ENCODE measurements at places on chromosomes 16 and 17.

DNA sequence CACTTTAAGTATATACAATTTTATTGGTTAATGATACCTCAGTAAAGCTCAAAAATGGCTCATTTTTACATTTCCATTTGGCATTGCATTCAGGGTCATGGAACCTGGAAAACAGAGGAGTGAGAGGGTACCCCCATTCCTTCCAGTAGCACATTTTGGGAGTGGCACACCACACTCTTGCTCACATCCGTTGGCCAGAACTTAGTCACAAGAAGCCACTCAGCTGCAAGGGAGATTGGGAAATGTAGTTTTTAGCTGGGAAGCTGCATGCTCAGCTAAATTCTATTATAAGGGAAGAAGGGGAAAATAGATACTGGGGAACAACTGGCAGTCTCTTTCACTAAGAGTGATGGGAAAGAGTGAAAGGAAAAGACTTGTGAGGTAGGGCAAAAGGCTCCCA, 102.5 kb upstream of the TMEM97 start:
- no peak for DNase-seq

DNA sequence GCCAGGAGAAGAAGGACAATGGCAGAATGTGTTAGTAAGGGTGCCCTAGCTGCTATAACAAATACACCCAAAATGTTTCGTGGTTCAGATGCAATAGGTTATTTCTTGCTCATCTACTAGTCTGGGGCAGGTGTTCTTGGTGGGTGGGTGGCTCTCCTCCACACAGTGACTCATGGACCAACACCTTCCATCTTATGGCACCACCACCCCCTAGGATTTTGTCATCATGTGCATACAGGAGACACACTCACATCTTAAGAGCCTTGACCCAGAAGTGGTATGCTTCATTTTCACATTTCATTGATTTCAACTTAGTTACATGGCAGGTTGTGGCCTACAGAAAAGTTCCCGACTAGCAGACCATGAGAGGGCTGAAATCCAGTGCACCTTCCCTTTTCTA, 114.7 kb downstream of the AMFR start:
- no peak for DNase-seq

GRCh38 chr16:19458722-19459379, 41.2 kb downstream of the TMC5 start:
- DNase-seq, result no peak

DNA sequence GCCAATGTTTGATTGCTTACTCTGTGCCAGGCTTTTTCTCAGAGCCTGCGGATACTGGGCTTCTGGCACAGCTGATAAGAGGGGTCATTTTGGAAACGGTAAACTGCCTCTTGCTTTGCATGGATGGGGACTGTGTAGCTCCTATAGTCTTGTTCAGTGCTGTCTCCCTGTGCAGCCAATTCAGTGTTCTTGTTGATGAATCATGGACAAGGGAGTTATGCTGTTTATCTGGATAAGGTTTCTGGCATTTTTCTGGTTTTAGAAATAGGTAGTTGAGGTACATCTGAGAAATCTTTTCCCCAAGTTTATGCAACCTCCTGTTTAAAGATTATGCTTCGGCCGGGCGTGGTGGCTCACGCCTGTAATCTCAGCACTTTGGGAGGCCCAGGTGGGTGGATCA, 16.7 kb upstream of the TANGO6 start:
- DNase-seq, result no peak

DNA sequence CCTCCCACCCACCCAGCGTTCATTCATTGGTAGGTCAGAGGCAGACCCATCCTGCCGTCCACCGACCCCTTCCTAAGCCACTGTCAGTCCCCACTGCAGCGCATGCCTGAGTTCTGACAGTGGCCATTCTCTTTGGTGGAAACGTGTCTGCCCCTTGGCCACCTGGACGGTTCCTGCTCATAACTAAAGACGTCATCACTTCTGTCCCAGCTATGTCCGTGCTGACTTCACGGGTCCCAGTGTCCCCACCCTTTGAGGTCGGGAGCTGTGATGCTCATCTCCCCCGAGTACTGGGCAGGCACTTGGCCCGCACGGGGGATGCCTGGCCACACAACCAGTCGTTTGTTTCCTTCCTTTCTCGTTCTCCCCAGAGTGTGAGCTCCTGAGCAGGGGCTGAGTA, 267.1 kb downstream of the C16orf95 start:
- no peak for DNase-seq

DNA sequence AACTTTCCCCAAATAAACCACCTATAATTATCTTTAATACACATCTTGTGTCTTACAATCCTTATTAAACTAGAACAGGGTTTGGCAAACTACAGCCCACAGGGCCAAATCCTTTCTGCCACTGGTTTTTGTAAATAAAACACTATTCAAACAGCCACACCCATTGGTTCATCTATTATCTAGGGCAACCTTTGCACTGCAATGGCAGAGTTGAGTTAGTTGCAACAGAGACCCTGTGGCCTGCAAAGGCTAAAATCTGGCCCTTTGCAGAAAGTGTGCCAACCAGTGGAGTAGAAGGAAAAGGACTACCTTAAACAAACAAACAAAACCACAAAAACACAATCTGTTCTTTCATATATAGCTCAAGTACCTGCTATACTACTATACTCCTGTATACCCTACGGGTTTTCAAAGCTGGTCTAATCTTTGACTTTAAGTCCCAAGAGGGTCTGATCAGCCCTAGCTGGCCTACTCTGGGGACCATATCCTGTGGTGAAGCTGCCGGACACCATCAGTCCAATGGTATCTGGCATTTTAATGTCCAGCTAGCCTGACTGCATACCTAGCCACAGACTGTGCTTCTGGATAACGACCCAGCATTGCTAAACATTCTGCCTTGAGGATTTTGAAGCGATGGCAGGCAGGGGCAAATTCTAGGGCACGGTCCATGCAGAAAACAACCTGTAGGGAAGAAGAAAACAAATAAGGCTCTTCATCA, 23.3 kb downstream of the CNP start:
- DNase-seq, result no peak

DNA sequence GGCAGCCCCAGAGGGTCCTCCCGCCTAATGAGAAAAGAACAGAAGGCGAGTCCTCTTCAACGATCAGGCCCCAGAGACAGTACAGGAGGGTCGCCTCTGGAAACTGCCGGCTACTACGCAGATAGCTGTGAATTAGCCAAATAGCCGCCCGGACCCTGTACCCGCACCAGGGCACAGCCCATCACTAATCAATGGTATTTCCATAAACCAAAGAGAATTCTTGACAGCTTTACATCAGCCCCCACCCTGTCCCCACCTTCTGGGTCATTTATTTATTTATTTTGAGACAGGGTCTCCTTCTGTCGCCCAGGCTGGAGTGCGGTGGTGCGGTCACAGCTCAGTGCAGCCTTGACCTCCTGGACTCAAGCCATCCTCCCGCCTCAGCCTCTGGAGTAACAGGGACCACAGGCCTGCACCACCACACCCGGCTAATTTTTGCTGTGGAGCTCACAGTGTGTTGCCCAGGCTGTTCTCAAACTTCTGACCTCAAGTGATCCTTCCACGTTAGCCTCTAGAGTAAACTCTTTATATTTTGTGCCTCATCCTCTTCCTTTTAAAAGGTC, 805 bp upstream of the CLCN7 start:
- DNase-seq, result no peak

GRCh38 chr16:88747588-88748301, 37.3 kb downstream of the PIEZO1 start:
- peak; percentile 30 for DNase-seq

DNA sequence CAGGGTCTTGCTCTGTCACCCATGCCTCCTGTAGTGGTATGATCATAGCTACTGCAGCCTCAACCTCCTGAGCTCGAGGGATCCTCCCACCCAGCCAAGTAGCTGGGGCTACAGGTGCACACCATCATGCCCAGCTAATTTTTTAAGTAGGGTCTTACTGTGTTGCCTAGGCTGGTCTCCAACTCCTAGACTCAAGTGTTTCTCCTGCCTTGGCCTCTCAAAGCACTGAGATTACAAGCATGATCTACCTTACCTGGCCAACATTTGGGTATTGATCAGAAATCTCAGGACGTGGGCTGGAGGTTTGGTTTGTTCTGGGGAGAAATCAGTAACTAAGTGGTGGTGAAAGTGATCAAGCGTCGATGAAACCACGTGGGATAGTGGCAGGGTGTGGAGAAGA, 4.1 kb downstream of the CHD9 start:
- no peak for DNase-seq

- DNase-seq, result no peak
Observed at GRCh38 chr16:50315346-50315997, 49.1 kb downstream of the ADCY7 start.

DNA sequence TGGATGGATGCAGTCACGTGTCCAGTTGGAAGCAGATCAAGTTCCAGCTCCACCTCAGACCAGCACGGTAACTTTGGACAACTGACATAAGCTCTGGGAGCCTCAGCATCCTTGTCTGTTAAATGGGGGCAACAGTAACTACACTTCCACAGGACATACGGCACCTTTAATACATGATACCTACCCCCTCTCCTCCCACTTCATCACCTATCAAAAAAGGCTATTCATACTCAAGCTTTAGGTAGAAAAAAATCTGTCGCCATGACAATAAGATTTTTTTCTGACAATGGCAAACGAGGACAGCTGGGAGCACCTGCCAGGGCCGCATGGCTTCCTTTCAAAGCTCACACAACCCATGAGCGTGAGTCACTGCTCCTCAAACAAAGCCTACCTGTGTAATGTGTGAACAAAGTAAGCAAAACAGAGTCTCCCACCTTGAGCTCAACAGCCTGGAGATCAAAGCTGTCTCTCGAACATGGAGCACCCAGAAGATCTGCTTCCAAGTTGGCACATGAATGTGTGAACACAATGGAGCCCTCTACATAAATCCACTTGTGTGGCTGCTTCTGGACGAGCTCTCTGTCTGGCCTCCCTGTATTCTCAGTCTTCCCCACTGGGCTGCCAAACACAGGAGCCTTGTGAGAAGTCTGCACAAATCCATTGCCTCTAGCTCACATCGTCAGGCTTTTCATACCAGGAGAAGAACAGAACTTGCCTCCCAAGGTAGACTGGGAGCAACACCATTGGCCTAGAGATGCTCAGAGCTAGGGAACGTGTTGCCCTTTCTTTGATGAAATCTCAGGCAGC, 459.7 kb downstream of the SOX9 start:
- no peak for DNase-seq

DNA sequence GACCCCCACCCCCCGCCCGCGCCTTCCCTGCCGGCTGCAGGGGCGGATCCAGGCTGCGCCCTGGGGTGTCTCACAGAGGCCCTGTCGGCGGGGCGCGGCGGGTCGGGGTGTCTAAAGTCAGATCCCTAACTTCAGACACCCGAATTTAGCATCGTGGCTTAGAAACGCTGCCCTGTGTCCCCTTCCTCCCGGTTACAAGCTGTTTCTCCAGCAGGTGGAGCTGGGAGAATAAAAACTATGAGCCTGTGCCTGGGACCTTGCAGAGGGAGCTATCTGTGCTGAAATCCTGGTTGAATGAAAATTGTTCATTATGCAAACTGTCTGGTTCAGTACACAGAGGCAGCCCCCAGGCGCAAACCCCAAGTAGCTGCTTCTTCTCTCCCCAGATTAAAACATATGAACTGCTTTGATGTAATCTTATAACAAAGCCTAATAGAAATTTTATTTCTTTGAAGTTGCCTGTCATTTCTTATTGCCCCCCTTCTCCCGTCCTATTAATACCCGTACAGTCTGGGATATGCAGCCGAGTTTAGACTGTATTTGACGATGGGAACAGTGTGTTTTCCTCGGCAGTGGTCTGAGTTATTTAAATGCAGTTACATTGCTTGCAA, 79.0 kb downstream of the RPA1 start:
- DNase-seq, result peak; percentile 61

DNA sequence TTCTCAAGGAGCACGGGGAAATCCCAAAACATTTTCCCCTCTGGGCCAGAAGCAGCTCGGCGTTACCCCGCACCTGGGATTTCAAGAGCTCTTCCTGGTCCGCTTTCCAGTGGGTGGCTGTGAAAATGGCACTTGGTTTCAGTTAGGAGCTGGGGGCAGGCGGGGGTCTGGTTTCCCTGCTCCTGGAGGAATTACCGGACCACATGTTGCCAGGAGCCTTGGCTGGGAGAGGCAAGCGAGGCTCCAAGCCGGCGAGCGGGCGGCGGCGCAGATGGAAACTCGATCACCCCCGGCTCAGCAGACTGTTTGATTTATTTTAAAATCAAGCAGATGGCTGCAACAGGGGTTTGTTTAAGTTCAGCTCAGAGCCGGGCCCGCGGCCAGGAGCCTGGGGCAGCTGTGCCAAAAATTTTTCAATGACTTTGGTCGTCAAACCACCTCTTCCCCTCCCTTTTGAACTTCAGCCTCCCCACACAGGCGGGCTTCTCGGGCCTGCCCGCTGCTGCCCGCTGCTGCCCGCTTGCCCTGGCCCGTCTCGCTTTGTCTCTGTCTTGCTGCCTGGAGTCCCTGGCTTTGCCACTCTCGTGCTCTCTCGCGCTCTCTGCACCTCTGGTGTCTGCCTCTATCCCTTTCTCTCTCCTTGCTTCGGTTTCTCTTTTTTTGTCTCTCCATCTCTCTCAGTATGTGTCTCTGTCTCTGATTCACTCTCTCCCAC, 108.0 kb upstream of the CIBAR2 start:
- no peak for DNase-seq

DNA sequence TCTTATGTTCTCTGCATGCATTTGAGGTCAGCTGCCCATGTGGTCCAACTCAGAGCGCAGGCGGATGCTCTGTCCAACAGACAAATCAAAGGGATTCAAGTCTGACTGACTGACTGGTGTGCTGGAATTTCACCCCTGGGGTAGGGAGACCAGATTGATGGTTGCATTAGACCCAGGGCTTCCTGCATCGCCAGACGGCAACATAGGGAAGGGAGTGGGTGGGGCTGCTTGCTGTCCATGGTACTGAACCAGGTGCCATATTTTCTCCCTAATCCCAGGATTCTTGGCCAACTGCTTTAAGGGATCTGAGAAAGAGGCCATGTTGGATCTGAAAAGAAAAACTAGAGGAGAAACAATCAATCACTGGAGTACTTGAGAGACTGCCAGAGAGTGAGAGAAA, 332.0 kb downstream of the XYLT1 start:
- no peak for DNase-seq

DNA sequence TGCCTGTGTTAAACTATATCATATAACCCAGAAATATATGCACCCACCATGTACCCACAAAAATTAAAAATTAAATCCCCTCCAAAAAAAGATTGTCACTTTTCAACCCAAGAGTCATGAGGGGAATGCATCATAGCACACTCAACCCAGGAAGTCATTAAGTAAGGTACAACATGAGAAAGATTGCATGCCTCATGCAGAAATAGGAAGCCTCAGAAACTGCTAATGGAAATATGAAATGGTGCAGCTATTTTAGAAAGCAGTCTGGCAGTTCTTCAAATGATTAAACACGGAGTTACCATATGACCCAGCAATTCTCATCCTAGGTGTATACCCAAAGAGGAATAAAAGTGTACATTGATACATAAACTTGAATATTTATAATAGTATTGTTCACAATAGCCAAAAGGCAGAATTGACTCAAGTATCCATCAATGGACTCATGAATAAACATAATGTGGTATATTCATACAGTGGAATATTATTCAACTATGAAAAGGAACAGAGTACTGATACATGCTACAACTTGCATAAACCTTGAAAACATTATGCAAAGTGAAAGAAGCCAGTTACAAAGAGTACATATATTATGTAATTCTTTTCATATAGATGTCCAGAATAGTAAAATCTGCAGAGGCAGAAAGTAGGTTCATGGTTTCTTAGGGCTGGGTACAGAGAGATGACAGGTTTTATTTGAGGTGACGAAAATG, 70.4 kb downstream of the TMEM100 start:
- DNase-seq, result no peak

- no peak for DNase-seq
Observed at GRCh38 chr17:13931800-13932460, 137.4 kb upstream of the COX10 start.

- DNase-seq, result no peak
Observed at GRCh38 chr17:18190628-18191235, 7.1 kb downstream of the ALKBH5 start.

GRCh38 chr16:56950881-56951771, 10.6 kb upstream of the CETP start:
- no peak for DNase-seq
